ENCODE measurements at places on chromosomes 12 and 14.

GRCh38 chr12:63978519-63978918, 134.0 kb downstream of the SRGAP1 start:
- DNase-seq, result no peak

GRCh38 chr12:29230800-29231560, 81.9 kb downstream of the FAR2 start:
- no peak for DNase-seq

DNA sequence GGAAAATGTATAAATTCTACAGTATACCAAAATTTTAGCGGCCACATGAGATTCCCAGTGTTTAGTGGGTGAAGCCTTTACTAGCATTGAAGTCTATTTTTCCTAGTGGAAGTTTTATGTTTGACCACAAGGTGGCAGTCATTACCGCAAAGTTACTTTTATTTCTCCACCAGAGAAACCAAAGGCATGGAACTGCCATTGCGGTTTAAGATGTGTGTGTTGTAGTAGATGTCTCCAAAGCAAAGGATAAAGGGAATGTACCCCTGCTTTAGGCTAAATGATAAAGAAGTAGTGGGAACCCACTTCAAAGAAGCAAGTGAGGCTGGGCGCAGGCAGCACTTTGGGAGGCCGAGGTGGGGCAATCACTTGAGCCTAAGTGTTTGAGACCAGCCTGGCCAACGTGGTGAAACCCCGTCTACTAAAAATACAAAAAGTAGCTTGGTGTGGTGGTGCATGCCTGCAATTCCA, 140.5 kb downstream of the PRKCH start:
- DNase-seq, result peak; percentile 58

DNA sequence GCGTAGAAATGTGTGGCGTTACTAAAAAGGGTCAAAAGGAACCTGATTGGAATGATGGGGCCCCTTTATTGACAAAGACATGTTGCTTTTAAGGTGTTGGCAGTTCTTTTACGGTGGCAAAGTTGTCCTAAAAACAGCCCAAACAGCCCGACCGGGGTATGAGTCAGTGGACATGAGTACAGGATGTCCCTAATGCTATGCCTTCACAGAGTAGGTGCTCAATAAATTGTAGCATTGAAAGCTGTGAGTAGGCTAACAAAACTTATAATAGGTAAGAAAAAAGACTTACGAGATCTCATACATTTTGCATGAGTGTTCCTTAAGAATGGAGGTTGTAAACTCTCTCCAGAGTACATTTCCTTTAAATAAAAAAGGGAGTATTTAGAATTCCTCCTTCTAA, 2.6 kb downstream of the ELK3 start:
- no peak for DNase-seq

DNA sequence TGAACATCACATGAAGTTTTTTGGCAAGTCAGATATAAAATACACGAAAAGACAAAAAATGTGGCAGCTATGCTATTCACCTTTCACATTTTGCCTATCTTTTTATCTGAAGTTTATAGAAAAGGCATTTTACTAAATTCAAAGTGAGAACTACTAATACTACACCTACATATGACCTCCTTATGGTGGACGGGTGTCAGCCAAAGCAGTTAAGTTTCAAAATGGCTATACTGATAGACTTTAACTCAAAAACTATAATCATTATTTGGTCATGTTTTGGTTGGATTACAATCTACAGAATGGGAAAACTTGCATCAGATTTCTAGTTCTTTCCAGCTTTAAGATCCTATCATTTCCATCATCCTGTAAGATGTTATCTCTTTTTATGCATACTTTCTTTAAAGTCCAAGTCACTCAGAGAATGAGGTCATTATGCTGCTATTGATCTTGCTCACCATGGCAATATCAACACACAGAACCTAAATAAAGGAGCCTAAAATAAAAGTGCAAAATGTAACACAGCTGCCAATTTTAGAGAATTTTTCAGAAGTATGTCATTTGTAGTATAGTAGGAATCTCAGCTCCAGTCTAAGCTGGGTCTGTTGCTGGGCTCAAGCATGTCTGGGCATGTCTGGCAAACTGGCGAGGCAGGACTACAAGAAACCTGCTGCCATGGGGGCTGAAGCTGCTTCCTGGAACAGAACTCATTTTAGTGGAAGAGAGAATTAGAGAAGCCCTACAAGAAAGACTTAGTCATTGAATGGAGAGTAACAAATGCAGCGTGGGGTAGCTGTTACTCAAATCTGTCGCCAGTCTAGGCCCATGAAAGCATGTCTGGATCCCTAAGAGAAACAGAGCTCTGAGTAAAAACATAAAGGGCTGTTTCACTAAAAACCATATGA, 7.6 kb upstream of the AEBP2 start:
- DNase-seq, result no peak

DNA sequence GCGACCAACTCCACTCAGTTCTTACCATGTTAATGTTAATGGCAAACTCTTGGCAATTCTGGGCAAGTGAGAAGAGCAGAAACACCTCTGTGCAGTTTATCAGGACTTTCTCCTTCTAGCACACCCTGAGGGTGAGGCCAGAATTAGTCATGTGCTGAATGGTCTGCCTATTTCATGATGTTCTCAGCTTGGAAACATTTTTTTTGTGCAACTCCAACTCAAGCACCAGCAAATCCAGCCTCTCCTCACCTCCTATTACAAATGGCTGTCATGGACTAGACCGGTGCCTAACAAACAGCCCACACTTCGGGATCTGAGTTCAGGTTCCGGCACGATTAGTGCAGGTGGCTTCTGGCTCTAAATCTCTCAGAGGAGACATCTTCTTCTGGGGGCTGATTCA, 246.0 kb downstream of the ZFP36L1 start:
- no peak for DNase-seq

DNA sequence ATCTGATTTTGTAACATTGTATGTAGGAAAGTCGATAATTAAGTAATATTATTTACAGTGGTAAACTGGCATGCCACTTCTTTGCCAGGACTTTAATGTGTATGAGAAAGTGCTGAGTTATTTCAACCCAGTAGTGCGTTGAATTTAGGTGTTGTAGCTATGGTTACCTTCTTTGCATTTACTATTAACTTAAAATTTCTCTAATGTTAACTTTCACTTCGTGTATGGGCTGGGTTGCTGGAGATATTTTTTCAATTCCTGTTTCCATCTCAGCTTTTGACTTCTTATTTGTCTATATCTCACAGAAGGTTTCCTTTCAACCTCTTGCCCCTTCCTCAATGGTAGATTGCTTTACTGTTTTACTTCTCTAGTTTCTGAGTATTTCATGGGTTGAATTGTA, 1345.6 kb downstream of the FSCB start:
- DNase-seq, result no peak

GRCh38 chr12:91914701-91915100, 230.9 kb downstream of the BTG1 start:
- no peak for DNase-seq

DNA sequence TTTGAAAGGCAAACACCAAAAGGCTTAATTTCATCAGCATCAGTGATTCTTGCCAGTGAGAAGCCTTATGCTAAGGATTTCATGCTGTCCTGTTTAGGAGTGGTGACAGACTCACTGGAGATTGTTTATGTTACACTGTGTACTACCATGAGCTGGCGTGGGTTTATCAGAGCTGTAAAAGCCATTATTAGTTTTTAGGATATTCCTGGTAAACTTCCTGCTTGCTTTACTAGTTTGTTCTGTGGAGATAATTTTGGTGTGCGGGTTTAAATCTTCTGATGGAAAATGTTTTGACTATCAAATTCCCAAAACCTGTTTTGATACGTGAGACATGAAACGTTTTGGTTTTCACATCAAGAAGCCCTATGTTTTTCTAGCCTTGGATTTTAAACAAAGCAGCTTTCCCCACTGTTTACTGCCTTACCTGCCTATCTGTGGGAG, 15.2 kb downstream of the PPFIBP1 start:
- no peak for DNase-seq

GRCh38 chr12:18421867-18422266, 160.5 kb downstream of the PIK3C2G start:
- DNase-seq, result no peak

DNA sequence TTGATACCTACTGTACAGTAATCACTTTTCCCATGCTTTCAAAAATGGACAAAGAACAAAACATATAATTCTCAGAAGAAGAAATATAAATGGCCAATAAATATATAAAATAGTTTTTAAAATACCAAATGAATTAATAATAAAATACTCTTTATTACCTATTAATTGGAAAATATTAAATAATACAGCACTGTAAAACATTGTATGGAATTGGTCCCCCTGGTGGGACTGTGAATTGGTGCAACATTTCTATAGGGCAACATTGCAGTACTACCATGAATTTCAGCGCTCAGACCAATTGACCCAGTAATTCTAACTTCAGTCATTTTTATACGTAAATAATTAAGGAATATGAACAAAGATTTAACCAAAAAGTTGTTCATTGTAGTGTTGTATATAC, 162.6 kb downstream of the PELI2 start:
- no peak for DNase-seq

DNA sequence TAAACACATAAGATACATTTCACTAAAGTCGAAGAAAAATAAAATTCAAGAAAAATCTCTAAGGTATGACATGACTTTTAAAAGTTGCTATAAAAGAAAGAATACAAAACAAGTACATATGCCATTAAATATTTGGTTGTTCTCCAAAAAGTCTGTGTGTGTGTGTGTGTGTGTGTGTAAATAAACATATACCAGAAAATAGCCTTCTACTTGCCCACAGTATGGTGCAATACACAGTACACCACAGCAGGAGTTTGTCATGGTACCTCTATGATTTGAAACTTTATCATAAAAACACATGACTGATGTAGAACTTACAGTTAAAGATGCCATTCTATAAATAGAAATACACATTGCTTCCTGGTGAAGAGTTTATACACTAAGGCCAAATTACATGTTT, 692.7 kb upstream of the MGAT4C start:
- no peak for DNase-seq

GRCh38 chr14:75141967-75142366, 15.1 kb upstream of the NEK9 start:
- DNase-seq, result no peak

GRCh38 chr12:84619053-84619571, 293.5 kb downstream of the SLC6A15 start:
- DNase-seq, result no peak

DNA sequence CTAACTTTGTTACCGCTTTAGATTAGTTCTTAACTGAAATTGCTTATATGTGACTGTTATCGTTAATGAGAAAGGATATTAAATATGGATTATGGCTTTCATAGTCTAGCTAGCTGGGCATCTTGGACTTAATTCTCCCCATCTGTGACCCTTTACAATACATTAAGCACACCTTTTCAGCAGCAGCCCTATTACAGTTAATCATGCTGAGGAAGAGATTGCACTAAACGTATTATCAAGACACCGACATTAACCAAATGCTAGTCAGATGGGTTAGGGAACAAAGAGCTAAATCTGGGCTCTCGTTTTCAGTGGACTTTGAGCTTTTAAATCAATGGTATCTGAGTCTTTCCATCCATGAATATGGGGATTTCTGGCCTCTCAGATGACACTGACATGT, 447.5 kb upstream of the DCN start:
- no peak for DNase-seq

DNA sequence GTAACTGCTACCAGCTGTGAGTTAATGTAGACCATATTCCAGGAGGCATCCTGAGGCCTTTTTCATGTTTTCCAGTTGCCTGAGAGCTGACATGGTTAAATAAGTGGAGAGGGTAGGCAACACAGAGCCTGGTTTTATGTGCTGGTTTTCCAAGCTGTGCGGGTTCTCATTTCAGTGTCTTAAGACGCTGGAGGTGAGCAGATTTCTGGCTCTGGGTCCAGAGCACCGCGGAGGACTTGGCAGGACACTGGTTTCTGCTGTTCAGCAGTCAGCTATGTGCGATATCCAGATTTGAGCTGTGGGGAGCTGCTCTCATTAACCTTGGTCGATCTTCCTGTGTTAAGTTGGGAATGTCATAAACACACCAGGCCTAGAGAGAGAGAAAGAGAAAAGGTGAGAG, 680.8 kb downstream of the BCL11B start:
- DNase-seq, result no peak

DNA sequence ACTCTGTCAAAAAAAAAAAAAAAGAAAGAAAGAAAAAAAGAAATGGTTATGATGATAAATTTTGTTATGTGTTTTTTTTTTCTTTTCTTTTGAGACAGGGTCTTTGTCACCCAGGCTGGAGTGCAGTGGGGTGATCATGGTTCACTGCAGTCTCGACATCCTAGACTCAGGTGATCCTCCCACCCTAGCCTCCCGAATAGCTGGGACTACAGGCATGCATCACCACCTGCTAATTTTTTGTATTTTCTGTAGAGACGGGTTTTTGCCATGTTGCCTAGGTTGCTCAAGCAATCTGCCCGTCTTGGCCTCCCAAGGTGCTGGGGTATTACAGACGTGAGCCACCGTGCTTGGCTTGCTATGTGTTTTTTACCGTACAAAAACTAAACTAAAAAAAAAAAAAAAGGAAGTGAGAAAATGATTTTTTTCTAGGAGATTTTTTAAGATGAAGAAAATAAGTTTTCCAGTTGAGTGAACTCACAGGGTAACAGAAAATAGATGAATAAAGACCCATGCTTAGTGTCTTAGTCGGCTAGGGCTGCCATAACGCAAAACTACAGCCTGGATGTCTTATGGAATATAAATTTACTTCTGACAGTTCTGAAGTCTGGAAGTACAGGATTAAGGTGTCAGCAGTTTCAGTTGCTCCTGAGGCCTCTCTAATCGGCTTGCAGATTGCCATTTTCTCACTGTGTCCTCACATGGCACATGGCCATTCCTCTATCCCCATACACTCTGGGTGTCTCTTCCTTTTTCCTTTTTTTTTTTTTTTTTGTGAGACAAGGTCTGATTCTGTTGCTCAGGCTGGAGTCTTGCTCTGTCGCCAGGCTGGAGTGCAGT, 13.2 kb upstream of the APOF start:
- no peak for DNase-seq

- no peak for DNase-seq
Measured at GRCh38 chr14:92922155-92922735, 705 bp upstream of the CHGA start.

GRCh38 chr12:7844116-7844515, 28.6 kb downstream of the SLC2A14 start:
- no peak for DNase-seq

- no peak for DNase-seq
Measured at GRCh38 chr14:36588119-36588518, 5.7 kb upstream of the NKX2-8 start.

GRCh38 chr12:2640281-2640680, 154.5 kb upstream of the FKBP4 start:
- DNase-seq, result no peak

DNA sequence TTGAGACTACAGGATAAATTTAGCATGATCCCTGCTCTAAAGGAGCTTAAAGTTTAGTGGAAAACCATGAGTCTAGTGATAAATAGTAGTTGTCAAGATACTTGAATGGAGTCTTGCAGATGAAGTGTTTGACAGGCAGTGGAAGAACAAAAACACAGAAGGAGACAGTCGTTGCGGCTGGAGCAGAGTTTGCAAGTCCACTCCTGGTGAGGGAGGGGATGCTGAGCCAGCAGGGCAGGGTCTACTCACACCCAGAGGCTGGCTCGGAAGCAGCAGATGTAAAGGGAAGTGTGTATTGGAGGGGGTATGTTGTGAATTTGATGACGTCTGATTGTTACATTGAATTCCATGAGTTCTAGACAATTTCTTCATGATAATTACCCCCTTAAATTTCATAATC, 61.3 kb downstream of the TRAF3 start:
- no peak for DNase-seq

- DNase-seq, result no peak
Measured at GRCh38 chr12:110109037-110109836, 14.9 kb upstream of the IFT81 start.

- no peak for DNase-seq
Measured at GRCh38 chr12:52857500-52857899, 8.7 kb upstream of the KRT78 start.

GRCh38 chr12:88884600-88884999, 304.3 kb upstream of the KITLG start:
- no peak for DNase-seq

GRCh38 chr12:116719731-116720528, 17.9 kb downstream of the SPRING1 start:
- no peak for DNase-seq

Measured in NCI-H1436 (cell line).